ENCODE measurements at places on chromosomes 12 and 14.

DNA sequence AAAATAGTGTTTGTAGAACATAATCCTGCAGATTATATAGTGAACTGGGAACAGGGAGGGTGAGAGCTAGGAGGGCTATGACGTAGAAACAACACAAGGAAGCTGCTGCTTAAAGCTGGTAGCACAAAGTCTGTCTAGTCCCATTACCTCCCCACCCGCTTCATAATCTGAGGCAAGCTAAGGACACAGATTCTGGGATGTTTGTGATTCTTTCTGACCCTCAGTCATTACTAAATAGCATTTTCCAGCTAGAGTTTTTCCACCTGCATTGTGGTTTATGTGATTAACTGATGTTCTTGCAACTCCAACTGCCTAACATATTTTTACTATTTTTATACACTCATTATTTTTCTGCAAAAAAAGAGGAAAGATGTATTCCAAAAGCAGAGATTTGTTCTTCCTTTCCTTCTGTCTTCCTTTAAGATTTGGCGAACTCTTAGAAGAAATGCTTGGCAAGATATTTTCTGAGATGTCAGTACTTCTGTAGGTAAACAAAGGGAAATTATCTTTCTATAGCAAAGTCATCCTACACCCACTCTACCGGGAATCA is 293.2 kb upstream of the FAR2 start:
- no peak for DNase-seq

DNA sequence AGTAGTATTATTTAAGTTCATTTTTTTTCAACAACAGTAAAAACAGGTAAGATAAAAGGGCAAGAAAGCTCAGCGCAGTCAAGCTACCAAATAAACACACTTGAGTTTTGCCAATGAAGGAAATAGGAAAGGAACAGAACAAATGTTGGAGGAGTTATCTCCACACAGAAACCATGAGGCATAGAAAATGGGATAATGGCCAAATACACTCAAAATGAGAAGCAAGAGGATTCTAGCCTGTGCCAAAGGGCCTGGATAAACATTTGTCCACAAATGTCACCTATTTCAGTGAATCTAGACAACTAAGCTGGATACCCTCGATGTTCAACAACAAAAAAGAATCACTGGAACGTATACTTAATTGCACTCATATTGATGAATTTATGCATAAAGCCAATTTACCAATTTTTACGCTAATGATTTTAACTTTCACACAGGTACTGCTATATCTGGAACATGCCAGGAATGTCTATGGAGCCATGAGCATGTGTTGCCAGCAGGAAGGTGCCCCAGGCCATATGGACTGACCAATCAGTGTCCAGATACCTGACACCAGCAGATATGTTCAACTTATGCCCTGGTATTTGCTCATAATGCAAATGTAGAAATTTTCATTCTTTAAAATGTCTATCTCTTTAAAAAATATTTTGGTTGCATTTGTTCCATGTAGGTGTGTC is 21.1 kb downstream of the ST8SIA1 start:
- DNase-seq: no peak

- DNase-seq: no peak
These were observed 1089.1 kb downstream of the SLC6A15 start for GRCh38 chr12:83823386-83824045.

DNA sequence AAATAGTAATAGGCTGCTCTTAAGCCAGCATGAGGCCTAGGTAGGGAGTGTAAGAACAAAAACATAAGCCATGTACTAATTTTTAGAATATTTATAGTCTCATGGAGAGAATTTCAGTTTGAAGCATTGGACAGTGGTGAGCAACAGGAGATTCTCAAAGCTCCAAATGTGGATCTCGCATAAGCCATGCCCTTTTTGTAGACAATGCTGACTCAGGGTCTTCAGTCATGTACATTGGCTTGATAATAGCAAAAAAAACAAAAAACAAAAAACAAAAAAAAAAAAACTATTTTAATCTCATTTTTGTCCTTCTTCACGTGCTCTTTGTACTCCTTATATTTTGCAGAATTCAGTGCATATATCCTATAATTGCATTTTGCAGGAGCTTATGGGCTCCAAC is 402.9 kb downstream of the TMTC2 start:
- DNase-seq: no peak

DNA sequence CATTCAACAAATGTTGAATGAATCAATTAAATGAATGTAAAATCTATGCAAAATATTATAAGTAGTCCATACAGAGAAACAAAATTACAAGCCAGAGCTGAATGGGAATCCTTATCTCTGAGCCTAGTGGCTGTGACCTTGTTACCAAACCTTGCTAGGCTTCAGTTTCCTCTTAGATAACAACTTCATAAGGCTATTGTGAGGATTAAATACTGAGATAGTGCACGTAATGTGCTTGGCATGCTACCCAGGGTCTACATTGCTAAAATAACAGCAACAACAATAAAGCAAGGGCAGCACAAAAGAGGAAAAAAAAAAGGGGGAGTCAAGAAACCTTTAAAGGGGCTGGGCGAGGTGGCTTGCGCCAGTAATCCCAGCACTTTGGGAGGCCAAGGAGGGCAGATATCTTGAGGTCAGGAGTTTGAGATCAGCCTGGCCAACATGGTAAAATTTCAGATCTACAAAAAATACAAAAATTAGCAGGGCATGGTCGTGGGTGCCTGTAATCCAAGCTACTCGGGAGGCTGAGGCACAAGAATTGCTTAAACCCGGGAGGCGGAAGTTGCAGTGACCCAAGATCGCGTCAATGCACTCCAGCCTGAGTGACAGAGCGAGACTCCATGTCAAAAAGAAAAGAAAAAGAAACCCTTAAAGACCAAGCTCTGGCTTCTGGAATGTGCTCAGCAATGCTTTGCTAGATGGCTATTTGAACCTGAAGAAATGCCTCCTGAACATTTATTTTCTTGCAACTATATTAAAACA is 14.1 kb downstream of the STAB2 start:
- DNase-seq: no peak

DNA sequence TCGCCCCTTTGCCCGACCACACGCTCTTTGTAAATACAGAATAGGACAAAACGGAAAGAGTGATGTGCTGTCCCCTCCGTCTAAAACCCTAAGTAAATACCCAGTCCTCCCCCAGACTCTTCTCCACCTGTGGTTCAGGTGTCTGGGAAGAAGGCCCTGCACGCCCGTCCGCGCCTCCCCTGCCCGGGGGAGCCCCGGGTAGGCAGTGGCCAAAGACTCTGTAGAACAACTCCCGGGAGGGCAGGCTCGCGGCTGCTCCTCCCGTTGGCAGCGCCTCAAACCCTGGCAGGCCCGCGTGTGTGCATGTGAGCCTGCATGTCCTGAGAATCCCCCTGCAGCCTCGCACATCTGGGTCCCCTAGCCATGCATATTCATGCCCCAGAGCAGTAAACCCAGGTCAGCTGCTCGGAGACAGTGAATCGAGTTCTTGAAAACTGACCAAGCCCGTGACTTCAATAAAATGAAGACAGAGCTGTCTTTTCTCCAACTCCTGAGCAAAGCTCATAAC is 165.8 kb downstream of the MON2 start:
- no peak for DNase-seq

- no peak for DNase-seq
These were observed 712.6 kb downstream of the SLC16A7 start for GRCh38 chr12:60308366-60308991.

- DNase-seq: no peak
These were observed 44.7 kb downstream of the CCDC88C start for GRCh38 chr14:91372671-91373495.

DNA sequence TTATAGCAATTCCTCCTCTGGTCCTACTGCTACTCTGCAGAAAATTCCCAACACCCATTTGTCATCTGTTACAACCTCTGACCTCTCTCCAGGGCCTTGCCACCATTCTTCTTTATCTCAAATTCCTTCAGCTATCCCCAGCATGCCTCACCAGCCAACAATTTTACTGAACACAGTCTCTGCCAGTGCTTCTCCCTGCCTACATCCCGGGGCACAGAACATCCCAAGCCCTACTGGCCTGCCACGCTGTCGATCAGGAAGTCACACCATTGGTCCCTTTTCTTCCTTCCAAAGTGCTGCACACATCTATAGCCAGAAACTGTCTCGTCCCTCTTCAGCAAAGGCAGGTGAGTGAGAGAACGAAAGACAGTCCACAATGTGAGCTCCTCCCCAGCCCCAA is 122.1 kb downstream of the TTLL5 start:
- DNase-seq: no peak

- no peak for DNase-seq
These were observed 605.2 kb downstream of the GALC start for GRCh38 chr14:87387806-87388205.

DNA sequence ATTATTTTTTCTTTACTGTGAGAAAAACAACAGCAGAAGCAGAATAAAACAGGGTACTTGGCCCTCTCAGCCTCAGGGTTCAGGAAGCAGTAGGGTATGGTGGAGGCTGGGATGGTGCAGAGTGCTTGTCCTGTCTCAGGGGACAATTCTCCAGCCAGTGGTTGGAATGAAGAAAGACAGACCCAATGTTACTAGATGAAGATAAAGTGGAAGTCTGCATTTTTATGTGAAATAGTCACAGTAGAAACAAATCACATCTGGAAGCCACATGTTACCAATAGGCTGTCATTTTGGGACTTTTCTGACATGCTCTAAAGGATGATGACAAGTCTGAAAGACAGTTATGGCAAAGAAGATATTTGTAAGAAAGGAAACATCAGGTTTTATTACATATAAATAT is 32.3 kb downstream of the PROX2 start:
- DNase-seq: no peak

- no peak for DNase-seq
These were observed 100.1 kb upstream of the PDE3A start for GRCh38 chr12:20268121-20268732.

GRCh38 chr12:115456946-115457689 is 773.1 kb upstream of the TBX3 start:
- DNase-seq: no peak

- no peak for DNase-seq
These were observed 447 bp downstream of the CD63 start for GRCh38 chr12:55728186-55728938.

- no peak for DNase-seq
These were observed 20.0 kb downstream of the BORCS5 start for GRCh38 chr12:12376646-12377448.

DNA sequence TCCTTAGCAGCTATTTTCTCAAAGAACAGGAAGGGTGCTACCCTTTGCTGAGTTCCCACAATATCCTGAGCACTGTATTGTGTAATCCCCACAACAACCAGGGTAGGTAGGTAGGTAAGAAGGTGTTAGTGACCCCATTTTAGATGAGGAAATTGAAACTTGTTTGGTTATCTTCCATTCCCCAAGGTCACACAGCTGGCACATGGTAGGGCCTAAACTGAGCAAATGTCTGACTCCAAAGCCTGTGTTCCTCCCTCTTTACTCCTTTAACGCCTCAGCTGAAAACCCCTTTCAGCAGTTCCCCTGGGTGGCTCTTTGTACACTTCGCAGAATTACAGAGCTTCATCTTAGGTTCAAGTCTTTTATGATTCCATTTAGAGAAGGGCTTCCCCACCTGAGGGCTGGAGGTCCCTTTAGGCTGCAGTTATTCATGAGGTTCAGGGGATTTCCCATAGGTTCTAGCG is 26.5 kb upstream of the RIC8B start:
- DNase-seq: no peak

DNA sequence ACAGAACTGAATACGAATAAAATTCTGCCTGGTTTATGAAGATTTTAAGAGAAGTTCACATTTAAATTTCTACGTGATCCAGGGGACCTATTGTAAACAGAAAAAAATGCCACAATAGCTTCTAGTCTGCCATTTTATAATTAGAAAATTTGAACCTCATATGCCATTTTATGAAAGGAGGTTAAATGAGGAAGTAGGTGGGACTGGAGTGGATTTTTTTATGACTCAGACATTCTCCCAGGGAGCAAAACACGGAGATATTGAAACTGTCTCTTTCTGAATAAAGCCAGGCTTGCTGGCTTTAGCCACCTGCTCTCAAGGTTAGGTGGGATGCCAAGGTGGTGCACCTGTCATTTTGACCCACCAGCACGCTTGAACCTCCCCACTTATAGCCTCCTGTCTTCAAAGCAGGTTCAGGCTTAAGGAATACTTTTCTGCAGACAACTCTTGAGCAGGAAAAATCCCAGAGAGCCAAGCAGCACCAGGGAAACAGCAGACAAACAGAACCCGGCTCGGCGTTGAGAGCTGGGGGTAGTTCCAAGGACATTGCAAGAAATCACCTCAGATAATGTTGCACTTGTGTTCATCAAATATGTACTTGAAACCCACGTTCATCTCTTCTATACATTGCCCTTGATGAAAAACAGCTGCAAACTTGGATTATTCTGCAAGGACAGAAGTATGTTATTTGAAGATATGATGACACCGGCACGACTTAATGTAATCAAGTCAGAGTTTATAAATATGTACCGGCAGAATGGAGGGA is 203.7 kb downstream of the PPM1H start:
- no peak for DNase-seq

DNA sequence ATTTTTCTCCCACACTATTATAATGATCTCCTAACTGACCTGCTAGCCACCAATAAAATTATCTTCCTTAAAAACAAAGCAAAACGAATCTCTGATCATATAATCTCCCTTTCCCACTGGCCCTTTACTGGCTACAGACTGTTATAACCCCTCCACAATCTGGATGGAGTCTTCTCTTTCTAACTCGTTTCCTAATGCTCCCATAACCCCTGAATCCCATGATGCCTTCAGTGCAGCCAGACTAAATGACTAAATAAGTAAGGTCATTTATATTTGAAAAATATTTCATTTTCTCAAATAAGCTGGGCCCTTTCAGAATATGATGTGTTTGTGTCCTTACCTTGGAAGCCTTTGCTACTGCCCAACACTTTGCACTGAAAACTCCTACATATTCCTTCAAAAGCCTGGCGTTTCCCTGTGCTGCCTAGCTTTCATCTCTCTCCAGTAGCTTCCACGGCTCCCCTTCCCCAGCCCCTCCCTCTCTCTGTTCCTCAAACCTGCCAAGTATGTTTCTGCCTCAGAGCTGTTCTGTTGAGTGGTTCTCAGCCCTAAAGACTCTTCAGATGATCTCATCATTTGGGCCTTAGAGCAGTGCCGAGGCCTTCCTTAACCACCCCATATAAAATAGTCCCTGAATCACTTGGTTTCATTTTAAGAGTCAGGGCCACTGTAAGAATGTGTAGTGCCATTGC is 91.7 kb downstream of the MYRFL start:
- no peak for DNase-seq

DNA sequence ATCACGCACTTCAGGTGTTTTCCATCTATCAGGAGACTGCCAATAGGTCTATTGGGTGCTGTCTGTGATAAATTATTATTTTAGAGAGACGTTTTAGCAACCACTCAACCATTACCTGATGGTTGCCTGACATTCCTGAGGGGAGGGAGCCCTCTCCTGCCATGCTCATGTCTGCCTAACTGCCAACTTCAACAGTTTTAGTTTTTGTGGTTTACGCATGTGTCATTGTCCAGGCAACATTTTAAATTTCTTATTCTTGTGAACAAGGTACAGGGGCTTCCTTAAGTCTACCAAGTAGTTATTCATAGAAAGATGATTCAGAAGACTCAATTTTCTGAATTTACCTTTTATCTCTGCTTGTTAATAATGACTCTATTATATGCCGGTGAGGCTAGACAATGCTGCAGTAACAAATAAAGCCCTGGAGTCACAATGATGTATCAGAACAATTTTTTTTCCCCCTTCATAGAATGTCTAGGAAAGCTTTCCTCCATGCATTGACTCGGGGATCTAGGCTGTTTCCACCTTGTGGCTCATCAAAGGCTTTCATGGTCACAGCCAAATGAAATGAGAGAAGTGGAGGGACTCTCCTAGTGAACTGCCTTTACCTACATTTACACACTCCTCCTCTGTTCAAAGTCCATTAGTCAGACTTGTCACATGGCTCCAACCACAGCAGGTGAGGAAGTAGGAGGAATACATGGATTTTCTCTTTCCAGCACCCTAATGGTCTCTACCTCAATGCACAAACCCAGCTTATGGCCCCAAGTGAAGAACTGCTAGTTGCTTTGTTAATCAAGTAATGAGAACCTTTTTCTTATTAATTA is 225.8 kb downstream of the CRADD start:
- no peak for DNase-seq
